Stomach (tissue), 19 donors: ENCODE measurements at places on chromosomes 12 and 14. TPM values are rescaled to one million over a fixed set of nuclear protein-coding genes. Genes with fewer than 3 reads are reported as not detected.

DNA sequence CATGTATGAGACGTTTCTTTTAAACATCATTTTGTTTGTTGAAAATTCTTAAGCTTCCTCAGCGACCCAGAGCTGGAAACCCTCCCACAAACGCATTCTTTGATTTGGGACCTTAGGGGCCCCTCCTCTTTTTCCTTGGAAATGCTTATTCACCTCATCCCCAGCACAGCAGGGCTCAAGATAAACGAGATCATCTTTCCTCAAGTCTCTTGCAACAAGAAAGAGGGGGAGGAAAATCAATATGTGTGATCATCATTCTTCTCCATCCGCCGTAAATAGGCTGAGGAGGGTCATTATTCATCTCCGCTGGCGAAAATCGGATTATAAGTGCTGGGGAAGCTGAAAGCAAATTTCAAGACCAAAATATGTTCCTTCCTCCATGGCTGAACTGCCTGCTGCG lies 1415.2 kb downstream of the AACS start:
- no peak for DNase-seq

The PLA2G1B gene
- total RNA-seq, result not detected

DNA sequence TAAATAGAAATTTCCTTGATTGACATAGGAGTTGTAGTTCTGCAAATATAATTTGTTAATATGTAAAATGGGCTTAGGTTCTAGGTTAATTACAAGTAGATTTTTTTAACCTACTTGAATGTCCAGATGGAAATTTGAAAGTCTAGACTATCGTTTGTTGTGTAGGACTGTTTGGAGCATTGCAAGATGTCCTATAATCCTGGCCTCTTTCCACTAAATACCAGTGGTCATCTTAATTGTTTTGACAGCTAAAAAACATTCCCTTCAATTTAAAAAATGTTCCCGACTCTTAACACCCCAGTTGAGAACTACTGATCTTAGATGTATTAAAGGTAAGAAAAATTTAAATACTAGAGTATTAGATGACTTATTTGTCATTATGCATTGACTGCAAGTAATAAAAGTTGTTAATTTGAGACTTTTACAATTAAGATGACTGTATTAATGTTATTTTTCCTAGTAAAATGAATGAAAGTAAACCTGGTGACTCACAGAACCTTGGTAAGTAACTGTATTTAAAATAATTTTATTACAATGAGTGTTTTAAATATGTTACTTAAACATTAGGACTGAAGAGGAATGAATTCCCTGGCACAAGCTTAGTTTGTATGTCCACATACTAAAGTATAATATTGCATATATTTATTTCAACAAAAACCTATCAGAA lies 21.8 kb downstream of the G2E3 start:
- no peak for DNase-seq

DNA sequence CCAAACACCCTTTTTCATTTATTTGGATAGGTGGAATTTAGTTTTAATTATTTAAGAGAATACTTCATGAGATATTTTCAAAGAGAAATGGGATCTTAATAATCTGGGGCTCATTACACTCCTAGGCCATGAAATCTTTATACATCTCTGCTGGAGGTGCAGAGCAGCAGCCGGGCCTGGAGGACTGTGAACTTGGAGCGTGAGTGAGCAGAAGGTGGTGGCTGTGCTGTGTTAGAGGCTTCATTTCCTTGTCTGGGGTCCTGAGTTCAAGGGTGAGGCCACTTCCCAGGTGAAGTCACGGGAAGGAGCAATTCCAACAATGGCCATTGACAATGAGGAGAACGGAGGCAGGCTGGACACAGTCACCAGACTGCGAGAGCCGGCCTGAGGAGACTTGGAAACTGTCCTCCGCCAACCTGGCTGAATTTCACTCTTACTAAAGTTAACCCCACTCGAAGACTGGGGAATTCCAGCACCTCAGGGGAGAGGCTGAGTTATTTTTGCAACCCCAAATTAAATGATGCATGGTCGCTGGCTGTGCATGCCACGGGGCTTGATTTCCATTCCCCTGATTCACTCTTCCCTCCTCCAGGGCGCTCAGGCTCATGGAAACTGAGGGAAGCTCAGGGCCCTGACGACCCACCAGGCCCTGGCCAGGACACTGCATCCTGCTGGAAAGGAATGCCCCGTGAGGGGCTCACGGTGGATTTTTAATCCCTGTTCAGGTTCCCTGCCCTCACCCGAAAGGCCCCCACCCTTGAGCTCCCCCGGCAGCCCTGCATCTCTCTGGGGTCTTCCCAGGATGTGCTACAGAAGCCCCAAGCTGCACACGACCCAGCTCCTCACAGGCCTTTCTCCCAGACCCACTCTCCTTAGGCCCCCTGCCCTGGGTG lies 22.6 kb upstream of the TRAF3 start:
- no peak for DNase-seq

- DNase-seq, result no peak
Observed at GRCh38 chr12:87382436-87382835, 646.8 kb downstream of the C12orf50 start.

GRCh38 chr12:64240781-64241180 lies 18.7 kb upstream of the KICS2 start:
- no peak for DNase-seq

DNA sequence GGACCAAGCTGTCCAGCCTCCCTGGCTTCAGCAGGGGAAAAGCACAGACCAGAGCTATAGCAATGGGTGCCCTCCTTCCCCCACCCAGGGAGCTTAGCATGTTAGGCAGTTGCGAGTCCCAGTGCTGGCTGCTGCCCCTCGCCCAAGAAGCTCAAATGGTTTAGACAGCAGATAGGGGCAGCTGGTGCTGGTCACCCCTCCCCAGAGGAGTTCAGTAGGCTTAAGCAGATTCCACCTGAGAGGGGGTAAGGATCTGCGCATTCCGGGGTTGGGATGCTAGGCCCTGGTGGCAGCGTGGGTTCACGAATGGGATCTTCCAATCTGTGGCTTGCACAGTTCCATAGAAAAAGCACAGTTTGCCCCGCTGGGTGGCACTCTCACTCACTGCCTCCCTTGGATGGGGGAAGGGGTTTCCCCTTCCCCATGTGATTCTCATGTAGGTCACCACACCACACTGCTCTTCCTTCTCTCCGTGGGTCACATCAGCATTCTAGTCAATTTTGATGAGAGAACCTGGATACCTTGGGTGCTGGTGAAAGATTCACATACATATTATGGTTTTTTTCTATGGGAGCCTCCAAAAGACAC lies 665.6 kb downstream of the C12orf50 start:
- no peak for DNase-seq

- DNase-seq, result peak; percentile 41
Observed at GRCh38 chr14:90785471-90785870, 30.8 kb downstream of the TTC7B start.

GRCh38 chr12:75978677-75979076 lies 52.9 kb downstream of the PHLDA1 start:
- DNase-seq, result no peak

GRCh38 chr12:26434299-26435068 lies 239.1 kb downstream of the SSPN start:
- DNase-seq, result no peak

The TAS2R43 gene
- 8.4 TPM for total RNA-seq

DNA sequence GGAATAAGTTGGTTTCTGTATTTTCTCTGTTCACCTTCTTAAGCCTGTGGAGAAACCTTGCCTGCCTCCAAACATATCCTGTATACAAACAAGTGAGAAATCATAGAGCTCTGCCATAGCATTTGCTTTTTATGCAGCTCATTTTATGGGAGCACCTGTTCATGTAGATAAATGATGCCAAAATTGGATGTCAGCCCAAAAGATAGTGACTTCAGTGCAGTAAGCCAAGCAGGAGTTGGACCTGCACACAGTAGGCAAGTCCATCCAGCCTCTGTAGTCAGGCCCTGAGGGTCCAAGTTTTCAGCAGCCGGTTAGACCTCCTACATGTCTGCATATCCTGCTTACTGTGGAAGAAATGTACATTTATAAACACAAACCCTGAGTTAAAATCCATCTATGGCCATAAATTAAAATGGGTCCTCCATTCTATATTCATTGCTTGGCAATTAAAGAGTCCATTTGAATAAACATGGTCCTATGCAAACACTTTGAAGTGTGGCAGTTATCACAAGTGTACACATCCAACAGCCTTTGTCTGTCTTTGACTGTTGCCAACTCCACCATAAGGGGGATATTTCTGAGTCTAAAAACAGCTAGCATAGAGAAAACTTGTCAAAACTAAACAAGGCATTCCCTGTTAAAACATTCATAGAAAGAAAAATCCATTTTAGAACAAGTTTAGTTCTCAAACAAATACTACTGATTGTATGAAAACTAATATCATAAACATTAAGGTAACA lies 847.8 kb downstream of the RPS29 start:
- DNase-seq, result no peak

The SLC7A8 gene
- 87.1 TPM for total RNA-seq

GRCh38 chr12:117134059-117134458 lies 34.8 kb upstream of the TESC start:
- DNase-seq, result peak; percentile 56

DNA sequence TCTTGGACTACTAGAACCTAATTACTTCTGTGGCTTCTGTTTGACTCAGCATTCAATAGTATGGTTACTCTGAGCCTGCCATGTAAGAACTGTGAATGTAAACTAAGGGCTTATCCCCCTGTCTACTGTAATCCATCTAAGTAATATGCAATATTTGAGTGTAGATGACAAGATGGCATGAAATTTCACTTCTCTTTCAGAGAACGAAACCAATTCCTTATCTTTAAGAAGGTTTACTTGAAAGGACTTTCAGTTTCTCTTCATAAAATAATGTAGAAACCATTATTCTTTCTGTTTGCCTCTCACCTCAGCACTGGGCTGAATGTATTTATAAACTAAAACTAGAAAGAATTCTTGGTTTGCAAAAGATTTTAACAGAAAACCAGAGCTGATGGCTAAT lies 60.4 kb upstream of the ARID2 start:
- no peak for DNase-seq

The SELPLG gene
- 4.3 TPM for total RNA-seq

- DNase-seq, result no peak
Observed at GRCh38 chr14:76955575-76956315, 72.8 kb downstream of the IRF2BPL start.

DNA sequence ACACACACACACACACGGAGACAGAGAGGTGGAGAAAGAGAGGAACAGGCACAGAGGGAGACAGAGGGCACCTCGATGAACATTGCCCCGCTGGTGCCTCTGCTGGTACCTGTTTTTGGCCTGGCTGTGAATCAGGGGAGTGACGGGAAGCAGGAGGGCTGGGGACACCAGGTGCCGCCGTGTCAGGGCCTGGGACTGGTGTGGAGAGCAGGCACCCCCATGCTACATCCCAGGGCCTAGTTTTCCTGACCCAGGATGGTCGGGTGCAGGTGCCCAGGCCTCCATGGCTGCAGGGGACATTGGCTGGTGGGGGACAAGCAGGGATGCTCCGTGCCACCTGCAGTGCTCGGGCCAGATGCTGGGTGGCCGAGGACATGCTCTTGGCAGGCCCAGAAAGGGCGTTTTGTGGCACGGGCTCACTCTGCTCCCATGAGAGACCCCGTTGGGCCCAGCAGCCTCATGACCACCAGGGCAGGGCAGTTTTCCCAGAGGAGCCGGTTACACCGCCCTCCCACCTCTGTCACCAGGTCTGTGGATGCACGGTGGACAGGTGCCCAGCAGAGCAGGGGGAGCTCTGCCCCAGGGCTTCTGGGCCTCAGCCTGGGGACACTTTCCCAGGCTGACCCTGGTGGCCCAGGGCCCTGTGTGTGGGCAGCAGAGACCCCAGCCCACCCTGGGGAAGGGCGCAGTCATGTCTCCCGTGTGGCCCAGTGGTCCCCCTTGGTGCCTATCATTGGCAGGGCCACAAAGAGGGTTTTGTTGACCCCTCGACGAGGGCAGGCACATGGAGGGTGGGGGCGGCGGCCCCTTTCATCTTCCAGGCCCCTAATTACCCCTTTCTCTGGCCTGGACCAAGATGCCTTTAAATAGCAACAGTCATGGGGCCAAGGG lies 207.5 kb upstream of the RTL1 start:
- no peak for DNase-seq

The ENDOU gene
- not detected for total RNA-seq
